Activated naive CD4-positive, alpha-beta T cell treated with Interleukin-2 at 50 U/mL for 16 hours (primary cell): ENCODE measurements at places on chromosomes 7 and 10.

DNA sequence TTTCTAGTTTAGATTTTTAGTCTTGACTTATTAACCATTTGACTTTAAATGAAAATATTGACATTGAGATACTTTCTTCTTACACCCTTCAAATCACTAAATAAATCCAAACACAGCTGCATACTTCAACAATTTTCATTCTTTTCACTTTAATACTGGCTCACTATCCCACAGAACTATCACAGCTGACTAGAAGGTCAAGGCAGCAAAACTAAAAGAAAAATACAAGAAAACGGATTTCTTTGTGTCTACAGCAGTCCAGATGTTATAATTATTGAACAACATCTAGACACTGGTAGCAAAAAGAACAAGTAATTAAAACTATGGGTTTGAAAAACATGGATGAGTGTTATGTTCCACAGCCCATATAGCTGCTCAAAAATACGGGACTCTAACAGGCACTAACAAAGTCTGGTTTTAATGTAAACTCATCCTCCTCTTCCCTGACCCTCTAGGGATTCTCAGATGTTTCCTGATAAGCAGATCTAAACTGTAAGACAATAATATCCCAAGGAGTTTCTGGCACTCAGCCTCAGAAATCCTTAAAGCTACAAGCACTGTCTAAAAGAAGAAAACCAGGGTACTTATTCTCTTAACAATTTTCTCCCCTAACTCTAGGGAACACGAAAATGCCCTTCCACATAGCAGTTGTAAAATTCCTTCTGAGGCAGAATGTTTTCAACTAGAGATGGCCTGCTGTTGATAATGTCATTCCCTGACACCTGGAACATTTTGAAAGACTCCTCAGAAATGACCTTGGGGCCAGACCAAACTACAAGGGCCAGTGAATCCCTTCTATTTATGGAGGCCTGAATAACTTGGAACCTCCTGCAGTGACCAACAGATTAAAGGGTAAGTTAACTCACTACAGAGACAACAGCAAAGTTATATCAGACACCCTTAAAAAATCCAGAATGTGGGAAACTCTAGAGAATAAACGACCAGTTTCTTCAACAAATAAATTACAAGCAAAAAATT, 12.8 kb downstream of the DNMBP start:
- no peak for DNase-seq

DNA sequence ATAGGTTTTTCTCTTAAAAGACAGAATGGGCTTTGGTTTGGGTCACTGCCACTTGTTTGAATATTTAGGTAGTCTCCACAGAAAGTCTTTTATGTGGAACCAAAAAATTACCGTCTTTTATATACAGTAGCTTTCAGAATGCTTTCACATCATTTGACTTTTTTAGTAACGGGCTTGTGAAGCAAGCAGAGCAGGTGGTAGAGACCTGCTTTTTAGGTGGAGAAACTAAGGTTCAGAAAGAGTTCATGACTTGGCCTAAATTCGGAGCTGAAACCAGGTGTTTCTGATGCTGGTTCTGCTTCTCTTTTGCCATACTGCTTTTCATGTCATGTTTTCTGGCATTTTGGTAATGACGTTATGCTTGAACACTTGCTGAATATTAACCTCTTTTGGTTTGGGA, 36.3 kb downstream of the GARS1 start:
- DNase-seq = no peak

GRCh38 chr10:116665541-116666125, 44.9 kb downstream of the PNLIPRP2 start:
- no peak for DNase-seq

DNA sequence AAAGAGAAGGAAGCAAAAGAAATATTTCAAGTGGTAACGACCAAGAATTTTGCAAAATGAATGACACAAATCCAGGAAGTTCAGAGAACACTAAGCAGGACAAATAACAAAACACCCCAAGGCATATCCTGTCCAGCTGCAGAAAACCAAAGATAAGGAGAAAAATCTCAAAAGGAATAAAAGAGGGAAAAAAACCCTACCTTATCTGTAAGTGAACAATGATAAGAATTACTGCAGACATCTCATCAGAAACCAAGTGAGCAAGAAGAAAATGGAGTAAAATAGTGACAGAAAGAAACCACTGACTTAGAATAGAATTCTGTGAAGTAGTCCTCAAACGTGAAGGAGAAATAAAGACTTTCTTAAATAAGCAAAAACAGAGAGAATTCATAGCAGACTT, 21.8 kb downstream of the CARD11 start:
- DNase-seq = no peak

DNA sequence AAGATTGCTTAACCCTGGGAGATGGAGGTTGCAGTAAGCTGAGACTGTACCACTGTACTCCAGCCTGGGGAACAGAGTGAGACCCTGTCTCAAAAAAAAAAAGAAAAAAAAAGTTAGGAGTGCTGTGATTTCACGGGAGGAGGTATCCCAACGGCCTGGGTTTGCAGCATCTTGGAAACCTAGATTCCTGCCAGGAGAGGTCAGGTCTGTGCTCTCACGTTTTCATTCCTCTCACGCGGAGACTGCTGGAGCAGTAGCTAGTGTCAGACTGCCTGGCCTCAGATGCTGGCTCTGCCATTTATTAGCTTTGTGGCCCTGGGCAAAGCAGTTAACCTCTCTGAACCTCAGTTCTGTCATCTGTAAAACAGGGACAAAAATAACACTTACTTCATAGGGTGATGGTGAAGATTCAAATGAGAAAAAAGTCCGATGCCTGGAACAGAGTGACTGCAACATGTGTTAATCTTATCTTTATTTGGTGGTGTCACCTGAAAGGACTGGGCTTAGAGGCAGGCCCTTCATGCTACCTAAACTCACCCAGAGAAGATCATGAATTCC, 94.9 kb downstream of the GAD2 start:
- DNase-seq = no peak

DNA sequence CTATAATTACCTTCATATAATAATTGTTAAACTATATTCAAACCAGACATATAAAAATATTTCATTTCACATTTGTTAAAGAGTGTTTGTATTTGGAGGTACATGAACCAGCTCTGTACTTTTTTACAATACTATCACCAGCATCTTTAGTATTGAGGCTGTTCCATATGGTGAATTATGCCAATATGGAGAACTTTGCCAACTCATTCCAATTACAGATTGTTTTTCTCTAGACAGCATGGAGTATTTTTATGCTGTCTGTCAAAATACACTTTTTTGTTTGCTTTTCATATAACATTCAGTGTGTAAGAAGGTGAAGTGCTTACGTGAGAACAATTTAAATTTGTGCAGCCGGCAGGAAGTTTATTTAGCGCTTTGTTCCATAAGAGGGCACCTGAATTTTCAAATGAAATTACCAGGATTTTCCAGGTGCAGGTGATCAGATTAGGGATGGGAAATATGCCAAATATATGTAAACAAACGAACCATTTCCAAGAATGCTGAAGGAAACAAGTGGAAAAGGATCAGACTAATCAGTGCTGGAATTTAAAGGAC, 54.9 kb downstream of the SEMA3E start:
- no peak for DNase-seq

- DNase-seq = no peak
These were observed 172.3 kb downstream of the C1GALT1 start for GRCh38 chr7:7354674-7355073.

GRCh38 chr7:22934023-22934422, 79.9 kb downstream of the HYCC1 start:
- no peak for DNase-seq

DNA sequence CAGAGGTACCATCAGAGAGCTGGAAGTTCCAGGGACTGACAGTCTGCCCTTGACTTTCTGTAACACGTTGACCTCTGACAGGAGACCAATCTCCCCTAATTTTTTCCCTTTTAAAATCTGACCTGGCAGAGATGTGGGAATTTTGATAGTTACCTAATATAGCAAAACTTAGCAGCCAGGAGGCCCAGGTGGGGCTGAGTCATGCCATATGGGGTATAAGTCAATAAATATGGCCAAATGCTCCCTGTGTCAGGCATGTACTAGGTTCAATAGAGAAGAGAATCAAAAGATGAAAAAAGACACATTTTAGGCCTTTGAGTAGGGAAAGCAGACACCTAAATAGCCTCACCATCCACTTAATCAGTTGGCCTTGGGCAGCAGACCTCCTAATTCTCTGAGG, 6.1 kb upstream of the GRK5 start:
- no peak for DNase-seq

GRCh38 chr7:12524794-12525386, 45.6 kb upstream of the SCIN start:
- no peak for DNase-seq

GRCh38 chr10:43294241-43294658, 27.4 kb upstream of the RASGEF1A start:
- peak; percentile 55 for DNase-seq

- no peak for DNase-seq
These were observed 126.7 kb downstream of the INHBA start for GRCh38 chr7:41576166-41576565.

- DNase-seq = peak; percentile 49
These were observed 75.3 kb upstream of the CC2D2B start for GRCh38 chr10:95832216-95833041.

GRCh38 chr10:84522612-84523462, 194.4 kb downstream of the CCSER2 start:
- DNase-seq = no peak

DNA sequence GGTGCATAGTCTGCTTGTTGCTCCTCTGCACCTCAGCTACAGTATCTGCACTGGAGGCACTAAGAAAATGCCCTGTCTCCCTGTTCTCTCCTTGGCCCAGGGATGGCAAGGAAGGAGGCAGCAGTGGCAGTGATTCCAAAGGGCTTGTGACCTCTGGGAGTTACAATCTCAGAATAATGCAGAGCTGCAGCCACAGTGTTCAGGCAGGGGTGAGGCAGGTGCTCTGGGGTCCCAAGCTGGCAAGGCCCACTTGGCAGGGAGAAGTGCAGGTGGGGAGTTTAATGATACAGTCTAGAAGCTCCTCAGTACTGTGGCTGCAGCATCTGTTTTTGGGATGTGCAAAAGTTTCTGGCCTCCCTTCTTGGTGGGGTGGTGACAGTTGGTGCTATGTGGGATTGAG, 456.4 kb downstream of the CCSER2 start:
- DNase-seq = no peak

DNA sequence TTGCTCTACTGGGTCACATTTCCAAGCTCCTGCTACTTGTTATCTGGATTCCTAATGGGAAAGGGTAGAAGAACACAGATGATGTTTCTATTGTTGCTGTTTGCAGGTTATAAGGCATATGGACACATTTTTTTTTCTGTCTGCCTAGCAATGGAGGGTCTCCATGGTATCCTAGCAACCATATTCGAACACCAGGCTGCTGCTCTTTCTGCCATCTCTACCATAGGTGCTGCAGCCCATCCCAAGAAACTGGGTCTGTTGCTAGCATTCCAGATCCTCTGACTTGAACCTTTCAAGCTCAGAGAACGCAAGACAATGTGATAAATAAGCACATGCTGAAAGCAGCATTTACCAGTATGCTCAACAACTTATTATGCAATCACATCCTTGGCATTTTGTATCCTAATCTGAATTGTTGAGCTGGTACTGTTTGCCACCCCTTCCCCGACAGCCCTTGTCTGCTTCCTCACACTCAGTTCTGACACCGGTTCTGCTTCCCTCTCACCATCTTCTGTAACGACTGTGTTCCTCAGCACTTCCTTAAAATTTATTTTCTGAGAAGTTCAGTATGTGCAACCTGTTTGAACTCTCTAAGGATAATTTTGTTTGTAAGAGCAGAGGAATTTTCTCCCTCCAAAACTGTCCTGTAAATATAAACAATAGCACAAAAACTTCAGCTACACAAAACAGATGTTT, 6.2 kb downstream of the PRKG1 start:
- no peak for DNase-seq

DNA sequence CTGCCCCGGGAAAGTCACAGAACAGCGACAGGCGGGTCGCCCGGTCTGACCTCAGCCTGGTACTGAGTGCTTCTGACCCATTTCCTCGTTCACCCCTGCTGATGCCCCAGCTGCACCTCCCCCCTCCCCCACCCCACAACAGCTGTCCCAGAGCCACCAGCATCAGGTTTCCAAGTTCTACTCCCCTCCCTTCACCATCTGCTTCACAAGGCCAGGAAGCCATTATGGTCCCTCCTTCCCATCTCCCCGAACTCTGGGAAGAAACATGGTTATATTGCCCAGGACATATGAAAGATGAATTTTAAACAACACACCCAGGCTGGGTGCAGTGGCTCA, 301.9 kb upstream of the GALNT17 start:
- DNase-seq = no peak

- no peak for DNase-seq
These were observed 946 bp upstream of the RASGEF1A start for GRCh38 chr10:43267811-43268210.

GRCh38 chr7:28830846-28831245, 127.3 kb downstream of the TRIL start:
- no peak for DNase-seq

GRCh38 chr7:111678281-111678680, 116.0 kb upstream of the IMMP2L start:
- no peak for DNase-seq

DNA sequence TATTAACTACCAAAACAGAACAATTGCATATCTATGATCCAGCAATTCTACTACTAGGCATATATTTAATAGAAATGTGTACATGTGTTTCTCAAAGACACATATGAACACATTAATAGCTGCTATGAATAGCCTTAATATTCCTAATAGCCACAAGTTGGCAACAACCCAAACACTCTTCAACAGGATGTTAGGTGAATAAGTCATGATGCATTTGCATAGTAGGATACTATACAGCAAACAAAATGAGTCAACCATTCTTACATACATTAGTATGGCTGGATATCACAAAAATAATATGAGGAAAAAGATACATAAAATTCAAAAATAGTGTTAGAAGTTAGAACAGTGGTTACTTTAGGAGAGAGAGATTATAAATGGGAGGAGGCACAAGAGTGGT, 26.8 kb upstream of the ZNF746 start:
- no peak for DNase-seq

- DNase-seq = no peak
These were observed 675 bp downstream of the IL6 start for GRCh38 chr7:22727714-22728035.

DNA sequence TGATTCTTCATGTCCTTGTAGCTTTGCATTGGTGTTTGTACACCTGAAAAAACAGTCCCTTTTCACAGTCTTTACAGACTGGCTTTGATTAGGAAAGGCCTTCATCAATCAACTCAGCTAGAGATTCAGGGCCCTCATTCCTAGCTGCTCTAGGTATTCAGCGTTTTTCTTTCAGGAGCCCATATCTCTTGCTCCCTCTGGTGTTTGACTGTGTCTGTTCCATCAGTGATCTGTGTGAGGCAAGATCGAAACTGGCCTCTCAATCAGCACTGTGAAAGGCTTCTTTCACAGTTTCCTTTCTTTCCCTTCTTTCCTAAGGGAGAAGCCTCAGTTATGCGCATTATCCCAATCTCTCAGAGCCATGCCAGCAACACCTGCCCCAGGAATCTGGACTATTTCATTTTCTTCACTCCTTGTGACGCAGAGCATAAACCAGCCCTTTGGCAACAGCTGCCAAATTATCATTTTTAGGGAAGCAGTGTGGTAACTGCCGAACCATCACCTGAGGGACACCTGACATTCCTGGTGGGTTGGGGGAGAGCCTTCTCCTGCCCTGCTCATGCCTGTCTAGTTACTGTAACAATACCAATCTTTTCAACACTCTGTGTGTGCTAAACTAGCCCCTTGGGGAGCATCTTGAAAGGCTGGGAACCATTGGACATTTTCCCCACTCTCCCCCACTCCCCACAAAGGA, 75.7 kb upstream of the CCDC71L start:
- peak; percentile 46 for DNase-seq
